AML-193 (cell line): ENCODE measurements at places on chromosomes 12 and 14.
A peak's percentile ranks its signal among the peaks of the same experiment; 100 is the strongest.

DNA sequence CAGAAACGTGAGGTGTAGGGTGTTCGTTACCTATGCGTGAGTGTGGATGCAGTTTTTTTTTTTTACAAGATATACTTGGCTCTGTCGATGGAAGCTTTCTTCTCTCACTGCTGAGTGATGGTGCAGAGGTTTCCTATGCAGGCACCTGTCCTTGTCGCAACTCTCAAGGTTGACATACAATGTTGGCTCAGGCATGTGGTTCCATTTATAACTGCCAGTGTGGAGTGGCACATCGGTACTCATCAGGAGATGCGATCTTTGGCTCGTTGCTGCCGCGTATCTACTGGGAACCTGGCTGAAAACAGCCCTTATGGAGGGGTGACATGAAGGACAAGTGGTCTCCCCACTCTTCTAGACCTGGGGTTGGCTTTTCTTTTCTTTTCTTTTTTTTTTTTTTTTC lies 109.0 kb downstream of the ZNF664 start:
- DNase-seq: no peak

GRCh38 chr12:15268927-15269552 lies 47.8 kb upstream of the RERG start:
- DNase-seq: peak; percentile 67

GRCh38 chr12:51470116-51470515 lies 45.5 kb downstream of the SLC4A8 start:
- DNase-seq: no peak

GRCh38 chr12:111482462-111482861 lies 76.7 kb downstream of the SH2B3 start:
- DNase-seq: peak; percentile 11

DNA sequence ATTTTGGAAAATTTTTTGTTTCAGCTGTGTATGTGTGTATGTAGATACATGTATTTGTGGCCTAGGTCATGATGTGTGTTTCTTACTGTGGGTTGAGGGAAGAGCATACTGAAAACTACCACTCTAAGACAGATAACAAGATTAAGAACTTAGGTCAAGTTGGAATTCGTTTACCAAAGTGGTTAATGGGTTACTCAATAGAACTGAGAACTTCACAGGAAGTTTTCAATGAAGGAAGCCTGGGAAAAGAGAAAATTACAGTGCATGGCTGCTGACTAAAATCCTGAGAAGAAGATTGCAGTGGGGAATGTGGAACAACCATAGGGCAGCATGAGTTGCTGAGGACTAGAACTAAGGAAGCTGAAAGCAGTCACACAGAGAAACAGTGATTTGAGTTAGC lies 21.4 kb upstream of the FOXG1 start:
- DNase-seq: no peak

DNA sequence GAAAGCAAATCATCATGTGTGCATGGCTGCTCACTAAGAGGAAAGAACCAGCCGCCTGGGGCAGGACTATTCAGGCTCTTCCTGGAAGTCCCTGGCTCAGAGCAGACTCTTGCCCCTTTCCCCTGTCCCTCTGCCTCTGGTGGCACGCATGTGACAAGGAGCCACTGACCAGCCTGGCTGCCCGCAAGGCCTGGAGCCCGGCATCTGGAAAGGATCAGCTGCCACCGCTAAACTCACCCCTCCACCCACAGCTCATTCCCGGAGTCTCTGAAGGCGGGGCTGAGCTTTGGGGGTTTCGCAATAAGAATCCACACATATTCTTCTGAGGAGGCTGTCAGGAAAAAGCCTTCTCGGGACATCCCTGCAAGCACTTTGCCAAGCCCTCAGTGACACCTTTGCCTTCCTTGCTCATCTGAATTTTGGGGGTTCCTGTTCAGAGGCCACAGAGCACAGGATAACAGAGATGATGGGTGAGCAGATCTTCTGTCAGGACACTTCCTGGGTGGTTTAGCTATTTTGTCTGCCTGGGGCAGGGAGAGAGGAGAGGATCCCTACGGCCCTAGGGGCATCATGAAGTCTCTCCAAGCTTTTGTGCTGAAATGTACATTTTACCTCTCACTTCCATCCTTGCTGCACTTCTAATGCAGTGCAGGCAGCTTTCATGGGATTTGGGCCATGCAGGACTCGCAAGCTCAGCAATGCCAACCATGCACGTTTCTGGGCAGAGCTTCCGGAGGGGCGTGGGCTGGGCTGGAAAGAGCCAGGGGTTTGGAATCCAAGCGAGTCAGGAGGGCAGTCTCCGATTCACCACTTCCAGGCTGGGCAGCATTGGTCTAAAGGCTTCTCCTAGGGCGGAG lies 124.8 kb upstream of the MAP1LC3B2 start:
- peak; percentile 48 for DNase-seq

DNA sequence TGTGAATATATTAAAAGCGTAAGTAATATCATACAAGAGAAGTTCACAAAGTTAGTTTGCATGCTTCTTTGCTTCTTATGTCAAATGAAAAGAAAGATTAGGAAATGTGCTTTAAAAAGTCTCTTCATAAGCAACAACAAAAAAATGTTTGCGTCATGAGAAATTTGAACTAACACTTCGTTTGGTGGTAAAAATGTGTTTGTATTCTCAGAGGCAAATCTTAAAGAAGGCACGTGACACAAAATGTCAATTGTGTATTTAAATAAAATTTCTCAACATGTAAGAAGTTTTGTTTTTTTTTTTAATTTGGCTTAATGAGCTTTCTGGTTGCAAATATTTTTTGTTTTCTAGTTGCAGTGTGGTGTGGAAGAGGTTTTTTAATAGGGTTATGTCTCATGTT lies 93.8 kb downstream of the TMTC2 start:
- no peak for DNase-seq

GRCh38 chr14:52051871-52052270 lies 17.0 kb downstream of the NID2 start:
- no peak for DNase-seq

- no peak for DNase-seq
Observed at GRCh38 chr12:75585330-75585729, 73.9 kb upstream of the KRR1 start.

- DNase-seq: no peak
Observed at GRCh38 chr12:51730745-51731144, 117.8 kb downstream of the FIGNL2 start.

DNA sequence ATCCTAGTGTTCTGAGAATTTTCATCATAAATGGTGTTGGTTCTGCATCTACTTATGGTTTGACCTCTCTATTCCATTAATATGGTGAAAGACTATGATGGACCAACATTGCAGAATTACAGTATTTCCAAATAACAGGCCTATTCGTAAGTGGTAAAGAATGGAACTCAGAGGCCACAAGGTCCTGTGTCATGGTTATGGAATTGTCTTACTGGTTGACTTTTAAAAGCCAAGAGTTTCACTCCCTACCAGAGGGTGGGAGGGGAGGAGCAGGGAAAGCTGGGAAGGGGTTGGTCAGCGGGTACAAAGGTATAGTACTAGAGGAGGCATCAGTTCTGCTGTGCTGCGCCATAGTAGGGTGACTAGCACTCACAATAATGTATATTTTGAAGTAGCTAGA lies 153.4 kb downstream of the TMEM132D start:
- DNase-seq: no peak

GRCh38 chr14:85317491-85318021 lies 212.4 kb upstream of the FLRT2 start:
- no peak for DNase-seq

DNA sequence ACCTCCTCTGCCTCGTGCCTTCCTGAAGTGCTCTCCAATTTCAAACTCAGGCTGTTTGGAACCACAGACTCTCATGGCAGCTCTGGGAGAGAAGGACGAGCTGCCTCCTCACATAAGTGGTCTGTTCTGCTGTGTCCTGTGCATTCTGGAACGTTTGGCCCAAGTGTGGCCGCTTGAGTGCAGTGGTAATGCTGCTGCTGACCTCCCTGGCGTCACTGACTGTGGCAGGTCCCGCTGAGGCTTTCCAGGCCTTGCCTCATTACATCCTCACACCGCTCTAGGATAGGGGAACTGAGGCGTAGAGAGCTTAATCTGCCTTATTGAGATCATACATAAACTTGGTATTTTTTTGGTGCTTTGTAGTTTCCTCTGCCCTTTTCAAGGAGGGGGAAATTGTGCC lies 14.2 kb downstream of the CCDC92 start:
- DNase-seq: no peak

DNA sequence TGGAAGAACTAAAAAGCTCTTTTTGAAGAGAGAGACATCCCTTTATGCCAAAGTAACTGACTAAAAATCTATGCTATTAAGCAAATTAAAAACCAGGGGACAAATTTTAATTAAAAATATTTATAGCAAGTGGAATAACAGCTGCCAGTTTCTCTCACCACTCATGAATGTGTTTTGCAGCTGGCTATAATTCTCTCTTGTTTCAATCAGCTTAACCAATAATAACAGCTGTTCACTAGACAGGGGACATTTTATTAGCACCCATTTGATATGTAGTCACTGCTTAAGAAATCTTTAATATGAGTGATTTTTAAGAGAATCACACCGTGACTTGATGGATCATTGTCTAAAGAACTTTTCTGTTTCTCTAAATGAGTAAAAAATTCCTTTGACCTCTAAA lies 34.2 kb upstream of the KRR1 start:
- no peak for DNase-seq

GRCh38 chr14:36067428-36068187 lies 108.9 kb downstream of the PTCSC3 start:
- no peak for DNase-seq

DNA sequence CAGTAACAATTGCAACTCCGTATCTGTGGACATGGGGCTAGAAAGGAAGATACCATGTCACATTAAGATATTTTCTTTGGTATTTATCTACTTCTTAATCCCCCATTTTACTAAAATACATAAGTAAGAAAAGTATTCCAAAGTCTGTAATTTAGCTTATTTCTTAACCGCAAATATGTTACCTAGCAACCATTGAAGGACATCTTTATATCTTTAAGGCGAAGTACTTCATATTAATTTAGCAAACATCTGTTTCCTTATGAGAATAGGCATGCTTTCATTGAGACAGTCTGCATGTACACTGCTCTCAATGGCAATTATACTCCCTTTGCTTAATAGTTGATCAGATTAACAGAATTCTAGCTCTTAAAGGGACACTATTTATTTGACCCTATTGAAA lies 88.8 kb downstream of the NAV3 start:
- no peak for DNase-seq

GRCh38 chr14:89955022-89955744 lies 544 bp upstream of the TDP1 start:
- DNase-seq: no peak

- DNase-seq: no peak
Observed at GRCh38 chr12:123513805-123514204, 19.7 kb downstream of the RILPL1 start.

GRCh38 chr14:50334211-50334610 lies 22.1 kb downstream of the DMAC2L start:
- DNase-seq: no peak

GRCh38 chr12:65615118-65615517 lies 209.2 kb upstream of the HMGA2 start:
- no peak for DNase-seq

DNA sequence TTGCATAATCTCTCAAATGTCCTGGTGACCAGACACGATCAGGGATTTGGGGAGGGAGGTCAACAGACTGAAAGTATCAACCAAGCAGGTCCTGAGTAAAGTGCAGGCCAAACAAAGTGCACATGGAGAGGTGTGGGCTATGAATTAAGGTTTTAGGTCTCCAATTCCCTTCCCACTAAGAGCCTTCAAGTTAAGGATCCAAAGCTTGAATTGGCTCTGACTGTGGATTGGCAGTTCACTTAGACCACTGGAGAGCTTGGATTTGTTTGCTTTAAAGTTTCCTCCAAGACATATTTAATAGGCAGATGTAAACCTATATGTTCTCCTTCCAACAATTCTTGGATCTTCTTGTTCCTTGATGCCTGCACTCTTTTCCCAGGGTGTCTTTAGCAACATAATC lies 129.6 kb upstream of the IGF1 start:
- DNase-seq: no peak

GRCh38 chr14:73438993-73439392 lies 19.4 kb downstream of the NUMB start:
- no peak for DNase-seq

DNA sequence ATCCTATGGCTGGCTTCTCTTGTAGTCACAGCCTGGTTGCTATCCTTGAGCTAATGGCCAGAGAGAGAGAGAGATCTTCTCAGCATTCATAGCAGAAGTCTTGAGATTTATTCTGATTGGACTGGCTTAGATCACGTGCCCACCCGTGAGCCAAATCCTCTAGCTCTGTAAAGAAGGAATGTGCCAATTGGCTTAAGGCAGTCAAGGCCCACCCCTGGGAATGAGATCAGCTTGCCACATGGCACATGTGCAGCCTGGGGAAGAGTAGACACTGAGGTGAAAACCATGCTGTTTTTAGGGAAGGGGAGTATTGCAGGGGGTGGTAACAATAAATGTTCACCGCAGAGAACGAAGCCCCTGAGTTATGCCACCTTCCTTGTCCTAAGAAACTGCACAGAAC lies 36.3 kb downstream of the PLEKHG7 start:
- DNase-seq: no peak

- no peak for DNase-seq
Observed at GRCh38 chr12:51307655-51308593, 16.1 kb downstream of the BIN2 start.

- DNase-seq: no peak
Observed at GRCh38 chr12:106170285-106170684, 31.5 kb upstream of the NUAK1 start.

GRCh38 chr14:98932431-98933325 lies 339.3 kb downstream of the BCL11B start:
- DNase-seq: no peak

DNA sequence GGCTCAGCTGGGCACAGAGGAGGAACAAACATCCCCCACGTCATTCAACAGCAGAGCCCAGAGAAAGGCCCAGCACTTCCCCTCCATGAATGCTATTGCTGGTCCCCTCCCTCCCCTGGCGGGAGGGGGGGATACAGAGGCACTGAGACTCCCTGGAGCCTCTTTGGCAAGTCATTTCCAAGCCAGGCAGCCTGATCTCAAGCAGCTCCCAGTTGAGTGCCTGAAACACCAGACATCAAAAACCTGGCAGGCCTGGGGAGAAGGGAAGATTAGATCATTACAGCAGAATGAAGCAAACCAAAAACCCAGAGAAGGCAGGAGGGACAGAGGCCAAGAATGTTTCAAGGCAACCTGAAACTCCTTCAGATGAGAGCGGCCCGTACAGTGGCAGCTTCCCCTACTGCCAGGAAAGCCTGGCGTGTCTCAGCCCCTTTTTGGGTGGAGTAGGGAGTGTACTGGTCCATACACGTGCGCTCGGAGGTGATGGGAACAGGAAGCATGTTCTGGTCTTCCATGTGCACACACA lies 92.1 kb downstream of the LRRC74A start:
- peak; percentile 24 for DNase-seq

DNA sequence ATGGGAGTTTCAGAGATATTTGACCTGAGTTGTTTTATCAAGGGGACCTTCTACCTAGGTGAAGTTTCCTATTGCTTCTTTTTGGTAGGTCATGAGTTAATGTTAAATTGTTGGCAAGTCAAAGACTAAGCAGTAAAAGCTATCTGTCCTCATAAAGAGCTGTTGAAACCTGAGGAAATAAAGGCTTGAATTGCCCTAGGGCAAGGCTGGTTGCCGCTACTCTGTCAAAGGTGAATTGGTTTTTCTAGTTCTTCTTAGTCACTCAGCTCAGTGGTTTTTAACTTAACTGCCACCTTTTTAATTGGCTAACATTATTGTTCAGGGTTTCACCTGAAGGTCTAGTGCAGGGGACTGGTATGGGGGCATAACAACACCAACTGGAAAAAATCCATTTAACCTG lies 441.6 kb upstream of the FBXO33 start:
- DNase-seq: no peak

GRCh38 chr14:91140672-91141071 lies 26.8 kb downstream of the DGLUCY start:
- DNase-seq: no peak
